ENCODE measurements at places on chromosomes 6 and 20. TPM values are rescaled to one million over a fixed set of nuclear protein-coding genes. Genes with fewer than 3 reads are reported as not detected.
A peak's percentile ranks its signal among the peaks of the same experiment; 100 is the strongest.

DNA sequence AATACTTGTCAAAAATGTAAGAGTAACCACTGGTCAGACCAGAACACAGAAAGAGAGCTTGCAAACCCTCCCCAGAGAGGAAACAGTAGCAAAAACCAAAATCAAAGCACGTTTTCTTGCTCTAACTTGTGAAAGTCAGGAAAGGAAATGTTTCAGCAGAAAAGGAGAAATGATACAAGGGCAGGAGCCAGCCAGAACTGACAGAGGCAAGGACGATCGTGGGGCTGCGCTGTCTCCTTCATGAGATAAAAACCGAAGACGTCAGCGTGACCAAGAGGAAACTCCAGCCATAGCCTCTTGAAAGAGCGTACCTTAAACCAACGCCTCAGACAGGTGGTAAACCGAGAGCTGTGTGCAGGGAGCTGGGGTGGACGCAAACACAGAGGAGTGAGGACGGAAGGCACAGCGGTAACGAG is 27.5 kb downstream of the LAMA5 start:
- no peak for DNase-seq
- no peaks in the 10 kb centered on the region for H3K36me3 ChIP-seq
- no peak overlapping the region for H3K27ac ChIP-seq
- H3K4me3 ChIP-seq = no peak overlapping the region

GRCh38 chr20:9467995-9468394 is 46.4 kb upstream of the LAMP5 start:
- DNase-seq = no peak
- no peak overlapping the region for H3K4me3 ChIP-seq
- H3K27ac ChIP-seq = no peak overlapping the region
- H3K36me3 ChIP-seq = no peaks in the 10 kb centered on the region
- H3K4me1 ChIP-seq = no peaks in the 10 kb centered on the region

- H3K4me1 ChIP-seq = peaks cover 11% of the 10 kb centered on the region
- peak; percentile 69 for DNase-seq
- H3K27ac ChIP-seq = no peak overlapping the region
- H3K36me3 ChIP-seq = no peaks in the 10 kb centered on the region
- H3K4me3 ChIP-seq = no peak overlapping the region
- no peaks in the 10 kb centered on the region for H3K27me3 ChIP-seq
Observed at GRCh38 chr6:15299430-15300131, 53.7 kb downstream of the JARID2 start.

- no peaks in the 10 kb centered on the region for H3K4me1 ChIP-seq
- no peaks in the 10 kb centered on the region for H3K27me3 ChIP-seq
- H3K36me3 ChIP-seq = no peaks in the 10 kb centered on the region
- H3K4me3 ChIP-seq = no peak overlapping the region
Observed at GRCh38 chr6:7691021-7691420, 34.9 kb upstream of the BMP6 start.

BCAS1 gene
- total RNA-seq = 0.51 TPM

SAPCD1 gene
- 3.8 TPM for total RNA-seq

Measured in ovary (tissue), 10 donors.